HT1080 (cell line): ENCODE measurements at places on chromosomes 1 and 21.
A peak's percentile ranks its signal among the peaks of the same experiment; 100 is the strongest.

DNA sequence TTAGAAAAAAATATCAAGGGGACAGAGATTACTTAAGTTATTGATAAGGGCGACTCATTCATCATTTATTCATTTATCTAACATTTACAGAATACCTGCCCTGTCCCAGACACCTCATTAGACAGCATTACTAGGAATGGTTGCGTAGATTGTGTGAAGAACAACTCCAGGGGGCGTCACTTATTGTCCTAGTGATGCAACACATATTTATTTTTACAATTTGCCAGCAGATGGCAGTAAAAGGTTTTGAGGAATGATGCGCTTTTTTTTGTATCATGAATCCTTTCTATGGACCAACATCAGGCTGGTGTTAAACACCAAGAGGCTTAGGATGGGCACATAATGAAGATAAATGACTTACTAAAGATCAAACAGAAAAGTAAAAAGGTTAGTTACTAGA is 5.5 kb downstream of the NCAM2 start:
- DNase-seq: peak; percentile 53

- no peak for DNase-seq
These were observed 67.4 kb downstream of the SLC16A1 start for GRCh38 chr1:112888630-112889029.

DNA sequence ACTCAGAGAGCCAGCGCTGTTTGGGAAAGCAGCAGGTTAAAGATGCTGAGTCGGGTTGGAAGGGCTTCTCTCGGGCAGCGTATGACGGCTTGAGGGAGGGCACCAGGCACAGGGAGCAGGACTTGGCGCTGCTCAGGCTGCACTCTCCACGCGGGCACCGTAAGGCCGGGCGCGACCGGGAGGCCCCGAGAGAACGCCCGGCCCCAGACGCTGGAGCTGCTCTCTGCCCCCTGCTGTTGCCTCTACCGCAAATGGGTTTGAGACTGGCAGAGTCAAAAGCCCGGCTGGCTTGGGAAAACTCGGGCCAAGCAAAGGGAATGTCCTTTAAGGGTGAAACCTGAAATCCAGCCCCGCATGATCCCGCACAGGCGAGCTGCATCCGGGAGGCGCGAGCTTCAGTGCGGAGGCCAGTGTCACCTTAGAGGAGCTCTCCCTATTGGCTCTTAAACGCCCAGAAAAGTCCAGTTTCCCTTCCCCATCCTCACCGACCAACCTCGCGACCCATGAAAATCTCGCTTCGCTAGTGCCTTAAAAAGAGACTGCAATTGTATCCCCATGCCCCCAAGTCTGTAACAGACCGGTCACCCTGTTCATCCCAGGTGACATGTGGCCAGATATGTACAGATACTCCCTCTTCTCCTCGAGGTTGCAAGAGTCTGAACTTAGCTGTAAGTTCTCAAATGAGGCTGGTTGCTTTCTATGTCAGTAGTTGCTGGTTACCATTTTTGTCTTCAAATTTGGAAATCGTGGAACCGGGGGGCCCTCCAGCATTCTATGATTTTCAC is 1.1 kb downstream of the PRRX1 start:
- no peak for DNase-seq

DNA sequence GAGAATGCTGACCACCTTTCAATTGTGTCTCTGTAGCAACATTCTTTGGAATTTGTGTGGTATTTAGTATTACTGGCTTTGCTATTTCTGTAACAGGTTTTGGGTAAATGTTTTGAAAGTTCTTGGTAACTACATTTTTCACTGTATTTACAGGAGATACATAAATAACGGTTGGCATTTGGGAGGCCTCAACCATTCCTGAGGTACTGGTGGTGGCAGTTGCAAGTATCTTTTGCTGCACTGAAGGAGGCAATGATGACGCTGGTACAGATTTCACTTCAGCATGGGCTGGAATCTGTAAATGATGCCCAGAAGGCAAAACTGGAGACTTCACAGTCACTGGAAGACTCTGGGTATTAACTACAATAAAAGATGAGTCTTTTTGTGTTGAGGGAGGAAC is 11.7 kb downstream of the LRIF1 start:
- no peak for DNase-seq
